ENCODE measurements at places on chromosomes 16 and 17.

DNA sequence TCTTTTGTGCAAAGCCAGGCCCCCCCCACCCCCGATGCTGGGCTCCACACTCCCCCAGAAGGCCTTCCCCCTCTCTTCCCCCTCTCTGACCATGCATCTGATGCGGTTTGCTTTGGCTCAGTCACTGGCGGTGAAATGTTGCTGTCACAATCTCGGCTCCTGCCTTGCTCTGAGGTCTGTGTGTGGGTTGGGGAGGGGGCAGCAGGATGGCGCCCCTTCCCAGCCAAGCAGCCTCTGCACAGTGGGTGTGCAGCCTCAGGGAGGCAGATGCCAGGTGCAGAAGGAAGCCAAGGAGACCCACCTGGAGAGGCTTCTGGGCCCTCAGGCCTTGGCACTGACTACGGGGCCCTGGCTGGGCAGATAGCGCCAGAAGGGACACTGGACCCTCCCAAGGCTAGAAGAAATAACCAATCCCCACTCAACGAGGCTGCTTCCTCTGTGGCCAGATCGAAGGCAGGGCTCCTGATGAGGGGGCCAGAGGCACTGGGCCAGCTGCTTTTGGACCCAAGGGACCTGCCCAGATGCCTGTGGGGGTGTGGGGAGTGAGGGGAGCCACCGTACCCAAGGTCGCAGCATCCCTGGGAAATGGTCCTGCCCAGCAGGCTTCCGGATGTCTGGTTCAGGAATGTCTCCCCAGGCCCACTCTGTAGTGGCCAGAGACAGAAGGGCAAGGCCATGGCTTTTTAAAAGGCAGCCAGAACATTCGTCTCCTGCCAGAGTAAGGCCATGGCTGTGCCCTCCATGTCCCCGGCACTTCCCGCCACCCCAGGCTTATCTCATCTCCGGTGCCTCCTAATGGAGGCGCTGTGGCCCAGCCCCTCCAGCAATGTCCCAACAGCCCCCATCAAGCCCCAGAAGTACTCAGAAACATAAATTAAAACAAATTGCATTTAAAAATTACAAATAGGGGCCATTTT is 43.4 kb upstream of the SLC38A10 start:
- DNase-seq = no peak

GRCh38 chr17:68783861-68784260 is 171.3 kb downstream of the ABCA8 start:
- DNase-seq = no peak

GRCh38 chr16:85621698-85622428 is 8.7 kb downstream of the GSE1 start:
- DNase-seq = no peak

- peak; percentile 16 for DNase-seq
These were observed 12.2 kb upstream of the LONP2 start for GRCh38 chr16:48231727-48232492.

- peak; percentile 34 for DNase-seq
These were observed 28.2 kb upstream of the HAS3 start for GRCh38 chr16:69077251-69077650.

GRCh38 chr17:66799849-66800537 is 34.9 kb upstream of the CACNG5 start:
- DNase-seq = no peak

- peak; percentile 82 for DNase-seq
These were observed 9.3 kb downstream of the HEXIM2 start for GRCh38 chr17:45170931-45171337.

DNA sequence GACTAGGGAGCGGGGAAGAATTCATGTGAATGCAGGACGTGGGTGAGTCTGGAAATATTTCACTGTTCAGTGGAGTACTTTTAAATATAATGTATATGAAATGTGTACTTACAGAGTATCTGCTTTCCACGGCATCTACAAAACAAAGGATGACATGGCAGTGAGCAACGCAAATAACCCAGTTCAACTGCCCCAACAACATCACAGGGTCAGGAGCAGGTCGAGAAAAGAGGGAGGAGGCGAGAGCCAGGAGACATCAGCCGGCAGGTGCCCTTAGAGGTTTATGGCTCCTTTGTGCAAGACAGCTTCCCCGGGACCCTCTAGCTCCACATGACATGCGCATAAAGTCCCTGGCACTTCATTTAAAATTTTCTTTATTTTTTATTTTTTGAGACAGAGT is 61.1 kb downstream of the PECAM1 start:
- DNase-seq = no peak

- peak; percentile 71 for DNase-seq
These were observed 63.4 kb downstream of the ADCY9 start for GRCh38 chr16:4052801-4053293.

DNA sequence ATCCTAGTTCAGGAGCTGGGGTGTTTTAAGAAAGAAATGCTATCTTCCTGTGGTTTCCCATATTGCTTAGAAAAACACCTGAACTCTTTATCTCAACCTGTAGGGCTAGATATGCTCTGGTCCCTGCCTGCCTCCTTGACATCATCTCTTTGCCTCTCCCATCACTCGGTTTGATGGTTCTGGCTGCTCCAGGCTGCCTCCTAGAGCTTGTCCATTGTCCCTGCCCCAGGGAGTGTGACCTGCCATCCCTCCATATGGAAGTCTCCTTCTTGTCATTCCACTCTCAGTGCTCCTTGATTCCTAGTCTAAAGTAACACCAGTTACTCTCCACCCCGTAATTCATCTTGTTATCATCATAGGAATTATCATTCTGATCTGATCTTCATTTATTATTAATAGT is 369.0 kb upstream of the EEF2KMT start:
- no peak for DNase-seq

DNA sequence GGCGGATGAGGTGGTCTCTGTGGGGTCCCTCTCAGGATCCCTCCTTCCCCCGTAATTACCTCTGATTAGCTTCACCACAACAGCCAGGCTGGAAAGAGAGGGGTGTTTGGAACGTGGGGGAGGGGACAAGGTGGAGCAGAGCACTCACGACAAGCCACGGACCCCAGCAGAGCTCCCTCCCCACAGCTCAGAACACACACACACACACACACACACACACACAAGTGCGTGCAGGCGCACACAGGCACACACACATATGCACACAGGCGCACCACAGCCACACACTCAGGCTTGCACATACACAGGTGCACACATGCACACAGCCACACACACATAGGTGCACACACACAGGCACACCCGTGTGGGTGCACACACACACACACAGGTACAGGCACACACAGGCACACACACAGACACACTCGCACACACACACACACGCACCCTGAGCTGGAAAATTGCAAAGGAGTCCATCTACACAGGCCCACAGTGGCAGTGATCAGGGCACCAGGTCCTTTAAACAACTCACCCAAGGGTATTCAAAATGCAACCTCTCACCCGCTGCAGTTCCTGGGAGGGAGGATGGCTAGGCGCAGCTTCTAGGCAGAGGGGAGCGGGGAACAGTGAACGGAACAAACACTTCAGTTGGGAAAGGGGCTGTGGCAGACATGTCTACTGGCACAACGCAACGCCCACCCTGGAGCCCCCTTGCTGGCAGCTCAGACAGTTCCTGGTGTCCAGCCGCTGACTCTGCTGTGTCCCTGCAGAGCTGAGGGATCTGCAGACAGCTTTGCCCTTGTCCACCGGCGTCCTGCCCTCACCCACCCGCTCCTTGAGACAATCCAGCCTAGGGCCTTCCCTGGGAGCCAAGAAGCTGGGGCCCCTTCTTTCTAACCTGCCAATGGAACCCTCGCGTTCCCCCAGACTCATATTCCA is 59.9 kb upstream of the DLX4 start:
- no peak for DNase-seq

GRCh38 chr16:56288019-56288418 is 96.7 kb downstream of the GNAO1 start:
- DNase-seq = no peak

GRCh38 chr17:21289902-21290571 is 5.5 kb downstream of the MAP2K3 start:
- no peak for DNase-seq

DNA sequence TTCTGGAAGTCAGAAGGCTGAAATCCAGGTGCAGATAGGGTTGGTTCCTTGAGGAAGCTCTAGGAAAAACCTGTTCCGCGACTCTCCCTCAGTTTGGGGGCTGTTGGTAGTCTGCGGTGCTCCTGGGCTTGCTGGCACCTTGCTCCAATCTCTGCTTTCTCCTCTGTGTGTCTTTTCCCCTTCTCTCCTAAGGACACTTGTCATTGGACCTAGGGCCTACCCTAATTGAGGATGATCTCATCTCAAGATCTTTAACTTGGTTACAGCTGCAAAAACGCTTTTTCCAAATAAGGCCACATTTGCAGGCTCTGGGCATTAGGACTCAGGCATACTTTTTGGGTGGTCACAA is 12.9 kb upstream of the CACNG4 start:
- no peak for DNase-seq

- DNase-seq = peak; percentile 80
These were observed 87.2 kb upstream of the IRX3 start for GRCh38 chr16:54373534-54374520.

GRCh38 chr16:27317738-27318391 is 4.1 kb downstream of the IL4R start:
- no peak for DNase-seq

DNA sequence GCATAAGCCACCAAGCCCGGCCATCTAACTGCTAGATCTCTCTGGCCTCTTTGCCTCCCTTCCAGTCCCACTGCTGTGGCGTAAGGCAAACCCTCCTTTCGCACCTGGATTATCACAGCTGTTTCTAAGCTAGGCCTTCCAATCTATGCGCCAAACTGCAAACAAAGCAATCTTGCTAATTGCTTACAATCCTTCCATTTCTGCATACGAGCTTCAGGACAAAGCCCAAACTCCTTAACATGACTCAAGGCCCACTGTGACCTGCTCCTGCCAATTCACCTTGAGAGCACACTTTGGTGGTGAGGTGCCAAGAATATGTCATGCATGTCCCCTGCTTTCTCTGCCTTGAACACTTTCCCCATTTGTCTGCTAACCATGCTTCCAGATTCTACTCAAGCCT is 6.0 kb upstream of the ARL5C start:
- no peak for DNase-seq

DNA sequence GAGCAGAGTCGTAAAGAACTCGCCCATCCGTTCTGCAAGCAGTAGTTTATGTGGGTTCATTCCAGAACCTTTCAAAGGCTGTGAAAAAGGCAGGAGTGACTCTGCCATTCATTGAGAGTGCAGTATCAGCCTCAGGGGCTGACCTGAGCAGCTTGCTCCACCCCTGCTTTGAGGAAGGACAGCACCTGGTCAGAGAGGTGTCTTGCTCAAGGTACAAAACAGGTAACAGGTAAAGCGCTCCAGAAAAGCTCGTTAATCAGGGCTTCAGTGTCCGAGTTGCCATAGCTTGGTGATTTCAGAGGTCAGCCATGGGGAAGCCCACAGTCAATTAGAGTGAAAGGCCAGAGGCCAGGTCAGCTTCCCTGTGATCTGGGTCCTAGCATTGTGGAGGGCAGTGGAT is 251.1 kb downstream of the ABCC12 start:
- DNase-seq = no peak

DNA sequence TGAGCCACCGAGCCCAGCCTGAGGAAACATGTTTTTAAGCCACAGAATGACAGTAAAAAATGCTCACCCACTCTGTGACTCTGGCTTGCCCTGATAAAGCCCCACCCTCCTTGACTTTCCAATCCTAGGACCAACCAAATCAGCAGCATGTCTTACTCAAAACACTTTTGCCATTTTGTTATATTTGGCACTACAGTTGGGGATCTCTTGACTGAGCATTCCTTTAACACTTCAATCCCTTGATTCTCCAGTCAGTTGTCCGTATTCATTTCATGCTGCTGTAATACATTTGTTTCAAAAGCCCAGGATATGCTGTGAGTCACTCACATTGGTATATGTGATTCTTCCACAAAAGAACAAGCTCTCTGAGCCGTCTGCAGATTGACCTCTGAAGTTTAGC is 8.2 kb downstream of the MYH3 start:
- peak; percentile 46 for DNase-seq

- no peak for DNase-seq
These were observed 27.2 kb upstream of the TMEM220 start for GRCh38 chr17:10757067-10757466.

GRCh38 chr17:56257075-56257474 is 103.8 kb downstream of the ANKFN1 start:
- no peak for DNase-seq

- DNase-seq = no peak
These were observed 246.6 kb upstream of the RPL38 start for GRCh38 chr17:73956595-73957465.

DNA sequence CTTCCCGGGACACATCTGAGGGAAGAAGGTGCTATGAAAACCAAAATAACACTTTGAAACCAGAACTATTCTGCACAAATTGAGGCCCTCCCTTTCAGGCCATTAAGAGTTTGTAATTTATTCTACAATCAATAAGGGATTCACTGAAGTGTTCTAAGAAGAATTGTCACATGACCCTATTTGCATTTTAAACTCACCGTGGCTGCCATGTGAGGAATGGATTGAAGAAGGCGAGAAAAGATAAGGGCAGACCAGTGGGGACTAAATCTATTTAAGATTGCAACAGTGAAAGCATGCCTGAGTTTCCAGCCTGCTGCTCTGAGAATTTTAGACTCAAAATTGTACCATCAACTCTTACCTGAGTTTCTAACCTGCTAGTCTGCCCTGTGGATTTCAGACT is 408.8 kb upstream of the SALL1 start:
- no peak for DNase-seq

- no peak for DNase-seq
These were observed 1.0 kb upstream of the IGF2BP1 start for GRCh38 chr17:48995974-48996721.

GRCh38 chr17:59550703-59551102 is 14.7 kb upstream of the DHX40 start:
- no peak for DNase-seq

GRCh38 chr17:1029922-1030644 is 33.2 kb downstream of the TIMM22 start:
- no peak for DNase-seq

DNA sequence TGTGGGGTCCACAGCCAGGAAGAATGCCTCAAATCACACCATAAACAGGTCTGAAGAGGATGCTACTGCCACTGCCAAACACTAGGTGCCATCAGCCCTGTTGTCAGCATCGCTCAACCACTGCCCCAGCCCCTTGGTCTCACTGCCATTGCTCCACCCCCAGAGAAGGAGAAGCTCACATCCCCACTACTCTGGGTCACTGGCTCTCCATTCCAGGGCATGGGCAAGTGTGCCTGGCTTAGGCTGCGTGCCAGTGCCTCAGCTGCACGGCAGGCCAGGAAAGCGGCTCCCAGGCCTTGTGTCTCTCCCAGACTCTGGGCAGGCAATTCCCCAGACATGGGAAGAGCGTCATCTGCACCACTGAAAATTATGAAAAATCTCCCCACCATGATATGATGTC is 1.2 kb upstream of the IGSF6 start:
- DNase-seq = no peak

GRCh38 chr16:22265351-22265750 is 31.9 kb upstream of the POLR3E start:
- DNase-seq = no peak

DNA sequence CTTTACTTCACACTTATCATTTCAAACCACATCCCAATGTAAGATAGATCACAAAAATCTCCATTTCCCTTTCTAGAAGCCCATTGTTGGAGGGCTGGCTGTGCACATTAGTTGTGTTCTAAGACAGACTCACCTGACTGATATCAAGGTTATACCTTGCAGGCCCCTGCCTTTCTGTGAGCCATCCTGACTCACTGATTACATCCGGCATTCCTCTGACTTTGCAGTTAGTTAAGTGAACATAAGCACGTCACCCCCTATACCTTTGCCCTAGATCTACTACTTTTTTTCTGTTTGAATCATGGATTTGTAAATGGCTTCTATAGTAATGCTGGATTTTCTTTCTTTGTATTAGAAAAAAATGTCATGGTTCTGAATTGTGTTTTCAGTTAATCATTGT is 78.3 kb downstream of the TANGO6 start:
- no peak for DNase-seq
